Stimulated activated naive CD8-positive, alpha-beta T cell treated with anti-CD3 and anti-CD28 coated beads, Interleukin-15, Interleukin-2, amounts not matched to agents 100 U/mL and 50 U/mL, for 24 hours (primary cell): ENCODE measurements at places on chromosomes 1 and 21.

DNA sequence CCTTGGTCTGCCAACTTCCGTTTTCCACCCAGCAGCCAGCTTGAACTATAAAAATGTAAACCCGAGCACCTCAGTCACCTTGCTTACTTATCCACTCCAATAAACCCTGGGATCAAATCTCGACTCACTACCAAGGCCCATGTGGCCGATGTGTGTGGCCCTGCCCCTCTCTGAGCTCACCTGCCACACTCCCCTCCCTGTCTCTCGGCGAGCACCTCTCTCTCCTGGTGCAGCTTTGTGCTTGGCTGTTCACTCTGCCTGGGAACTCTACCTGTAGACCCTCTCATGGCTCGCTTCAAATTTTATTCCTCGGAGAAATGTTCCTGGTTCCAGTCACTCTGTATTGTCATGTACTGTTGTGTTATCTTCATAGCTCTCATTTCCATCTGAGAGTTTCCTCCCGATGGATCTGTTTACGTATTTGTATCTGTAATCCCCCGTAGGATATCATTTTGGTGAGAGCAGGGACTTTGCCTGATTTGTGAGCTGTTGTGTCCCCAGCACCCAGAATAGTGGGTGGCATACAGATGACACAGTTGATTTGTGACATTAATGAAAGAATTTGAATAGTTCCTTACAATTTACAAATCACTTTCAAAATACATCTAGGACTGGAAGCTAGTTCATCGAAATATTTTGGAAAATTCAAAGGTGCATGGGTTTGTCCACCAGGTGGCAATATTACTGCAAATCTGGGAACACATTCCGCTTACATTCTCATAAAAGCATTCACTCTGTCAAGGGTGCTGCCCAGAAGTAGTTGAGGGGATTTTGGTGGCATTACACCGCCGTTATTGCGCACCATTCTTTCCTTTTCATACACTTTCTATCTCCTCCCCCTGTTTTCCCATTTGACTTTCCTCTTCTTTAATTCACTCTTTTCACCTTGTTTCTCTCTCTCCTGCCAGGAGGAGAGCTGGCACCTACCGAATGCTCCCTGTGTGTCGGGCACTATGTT, 95.3 kb downstream of the ABCA4 start:
- DNase-seq, result no peak

DNA sequence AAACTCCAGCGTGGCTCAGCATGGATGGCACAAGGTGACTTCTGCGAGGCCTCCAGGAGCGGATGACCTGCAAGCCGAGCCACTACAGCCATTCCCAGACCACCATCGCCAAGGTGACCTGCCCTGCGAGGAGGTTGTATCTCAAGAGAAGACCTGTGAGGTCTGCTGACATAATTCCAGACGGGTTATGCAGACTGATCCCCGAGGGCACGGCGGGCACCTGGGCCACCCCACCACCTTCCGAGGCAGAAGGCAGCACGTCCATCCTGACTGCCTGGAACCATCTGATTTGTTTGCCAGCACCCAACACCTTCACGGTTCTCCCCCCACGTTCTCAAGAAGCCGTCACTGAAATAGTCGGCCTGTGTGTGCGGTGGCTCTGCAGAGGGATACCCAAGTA, 56.8 kb upstream of the CNTN2 start:
- DNase-seq, result no peak

DNA sequence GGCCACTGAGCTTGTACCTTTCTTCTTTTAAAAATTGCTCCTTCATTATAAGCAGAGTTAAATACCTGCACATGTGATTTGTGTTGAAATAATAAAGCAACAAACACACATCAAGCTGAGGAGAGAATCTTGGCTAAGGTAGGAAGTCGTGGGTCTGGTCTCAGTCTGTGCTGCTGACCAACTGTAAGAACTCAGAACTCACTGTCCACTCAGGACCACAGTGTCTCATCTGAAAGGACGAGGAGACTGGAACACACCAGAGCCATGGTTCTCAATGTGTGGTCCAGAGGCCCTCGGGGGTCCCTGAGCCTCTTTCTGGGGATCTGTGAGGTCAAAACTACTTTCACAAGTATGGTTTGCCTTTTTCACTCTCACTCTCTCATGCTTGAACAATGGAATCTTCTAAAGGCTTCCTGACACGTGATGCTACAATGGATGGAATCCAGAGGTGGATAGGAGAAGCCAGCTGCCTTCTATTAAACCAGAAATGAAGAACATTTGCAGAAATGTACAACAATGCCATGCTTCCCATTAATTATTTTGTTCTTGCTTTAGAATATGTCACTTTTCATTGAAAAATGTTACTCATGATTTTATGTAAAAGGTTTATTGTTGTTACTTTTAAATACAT, 17.3 kb upstream of the ETS2 start:
- DNase-seq, result no peak

- DNase-seq, result no peak
Measured at GRCh38 chr1:9302745-9303524, 10.2 kb downstream of the SPSB1 start.

DNA sequence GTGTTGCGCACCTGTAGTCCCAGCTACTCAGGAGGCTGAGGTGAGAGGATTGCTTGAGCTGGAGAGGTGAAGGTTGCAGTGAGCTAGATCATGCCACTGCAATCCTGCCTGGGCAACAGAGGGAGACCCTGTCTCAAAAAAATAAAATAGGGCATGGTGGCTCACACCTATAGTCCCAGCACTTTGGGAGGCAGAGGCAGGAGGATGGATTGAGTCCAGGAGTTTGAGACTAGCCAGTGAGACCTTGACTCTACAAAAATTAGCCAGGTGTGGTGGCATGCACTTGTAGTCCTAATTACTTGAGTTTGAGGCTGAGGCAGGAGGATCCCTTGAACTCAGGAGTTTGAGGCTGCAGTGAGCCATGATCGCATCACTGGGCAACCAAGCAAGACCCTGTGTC, 9.7 kb downstream of the RPL11 start:
- DNase-seq, result no peak

DNA sequence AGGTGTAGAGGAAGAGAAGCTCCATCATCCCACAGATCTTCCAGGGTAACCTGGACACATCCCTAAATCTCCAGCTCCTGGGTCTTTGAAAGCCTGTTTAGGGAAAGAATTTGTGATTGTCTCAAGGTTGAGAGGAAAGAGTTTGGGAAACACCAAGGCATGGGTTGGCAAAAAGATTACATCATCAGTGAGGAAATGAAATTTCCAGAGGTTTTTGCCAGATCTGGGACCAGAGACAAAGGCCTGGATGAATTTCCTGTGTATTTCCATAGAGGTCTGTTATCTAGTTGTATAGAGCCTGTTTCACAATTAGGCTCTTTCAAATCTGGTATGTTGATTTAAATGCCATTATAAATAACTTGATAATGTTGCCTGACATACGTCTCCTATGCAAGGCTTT, 82.3 kb downstream of the GPR89B start:
- DNase-seq, result no peak

GRCh38 chr21:14585122-14585521, 39.0 kb upstream of the SAMSN1 start:
- no peak for DNase-seq

- DNase-seq, result no peak
Measured at GRCh38 chr1:32900371-32900955, 726 bp downstream of the TMEM54 start.

GRCh38 chr21:26717146-26717739, 128.0 kb downstream of the ADAMTS1 start:
- DNase-seq, result no peak

- no peak for DNase-seq
Measured at GRCh38 chr1:20900056-20900455, 112.9 kb upstream of the HP1BP3 start.

DNA sequence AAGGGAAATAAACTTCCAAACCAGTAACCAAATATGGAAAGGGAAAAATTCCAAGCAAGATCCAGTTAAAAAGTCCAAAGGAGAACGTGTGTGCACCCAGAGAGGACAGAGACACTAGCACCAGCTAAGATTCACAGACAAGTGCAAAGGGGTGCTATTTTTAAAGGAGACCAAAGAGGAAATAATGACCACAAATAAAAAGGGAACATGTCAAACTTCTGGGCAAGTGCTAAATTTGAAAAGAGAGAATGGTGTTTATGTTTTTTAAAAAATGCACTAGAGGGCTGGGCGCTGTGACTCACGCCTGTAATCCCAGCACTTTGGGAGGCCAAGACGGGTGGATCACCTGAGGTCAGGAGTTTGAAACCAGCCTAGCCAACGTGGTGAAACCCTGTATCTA, 8.6 kb downstream of the JAM2 start:
- no peak for DNase-seq

- no peak for DNase-seq
Measured at GRCh38 chr1:244224487-244225430, 173.7 kb downstream of the ZBTB18 start.

DNA sequence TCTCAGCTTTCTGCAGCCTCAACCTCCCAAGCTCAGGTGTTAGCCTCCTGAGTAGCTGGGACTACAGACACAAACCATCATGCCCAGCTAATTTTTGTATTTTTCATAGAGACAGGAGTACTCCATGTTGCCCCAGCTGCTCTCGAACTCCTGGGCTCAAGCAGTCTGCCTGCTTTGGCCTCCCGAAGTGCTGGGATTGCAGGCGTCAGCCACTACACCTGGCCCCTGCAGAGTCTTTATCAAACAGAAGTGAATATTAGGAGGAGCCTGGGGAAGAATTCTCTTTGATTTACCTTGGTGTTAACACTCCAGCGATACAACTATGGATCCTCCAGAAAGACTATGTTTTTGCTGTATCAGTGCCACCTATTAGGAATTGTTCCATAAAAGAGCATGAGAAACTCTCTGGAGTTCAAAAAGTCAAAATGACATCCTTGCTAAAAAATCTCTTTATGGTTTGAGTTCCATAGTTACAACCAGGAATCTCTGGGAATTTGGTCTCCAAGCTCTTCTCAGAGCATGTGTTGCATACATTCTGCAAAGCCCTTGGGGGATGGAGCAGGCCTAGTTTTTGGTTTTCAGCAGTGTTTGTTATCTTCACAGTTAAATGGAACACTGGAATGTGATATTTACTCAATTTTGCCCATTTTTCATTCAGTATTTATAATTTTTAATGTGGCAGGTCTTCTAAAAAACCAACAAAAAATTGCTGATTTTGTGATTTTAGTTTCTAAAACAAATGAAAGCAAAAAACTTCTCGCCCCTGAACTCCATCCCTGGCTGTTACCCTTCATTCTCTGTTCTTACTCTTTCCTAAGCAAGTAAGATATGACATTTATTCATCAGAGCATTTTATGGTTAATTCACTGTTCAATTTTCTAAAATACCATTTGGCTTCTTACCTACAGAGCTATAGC, 77.3 kb downstream of the OLFML2B start:
- no peak for DNase-seq

DNA sequence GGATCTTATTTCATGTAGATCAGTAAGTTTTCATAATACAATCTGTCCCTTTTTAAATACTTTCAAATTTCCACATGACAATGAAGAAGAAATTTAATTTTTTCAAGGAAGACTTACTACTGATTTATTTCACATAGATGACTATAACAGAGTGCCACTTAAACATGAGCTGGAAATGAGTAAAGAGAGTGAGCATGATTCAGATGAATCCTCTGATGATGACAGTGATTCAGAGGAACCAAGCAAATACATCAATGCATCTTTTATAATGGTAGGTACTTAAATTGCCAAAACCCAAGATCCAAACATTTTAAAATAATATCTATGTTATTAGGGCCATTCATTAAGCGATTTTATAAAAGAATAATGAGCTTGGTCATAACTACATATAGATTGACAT, 110.4 kb downstream of the PTPRC start:
- no peak for DNase-seq

GRCh38 chr1:34511802-34512201, 243.0 kb upstream of the GJB5 start:
- no peak for DNase-seq

- no peak for DNase-seq
Measured at GRCh38 chr1:55071477-55071876, 32.1 kb downstream of the PCSK9 start.

GRCh38 chr1:119655154-119655553, 7.1 kb upstream of the ZNF697 start:
- DNase-seq, result no peak

GRCh38 chr1:53638360-53639035, 100.5 kb downstream of the GLIS1 start:
- DNase-seq, result no peak

- DNase-seq, result no peak
Measured at GRCh38 chr21:27250366-27250765, 283.5 kb upstream of the ADAMTS5 start.
